Activated T-cell treated with anti-CD3 and anti-CD28 coated beads, Interleukin-2, amount 50 U/mL, for 24 hours (primary cell): ENCODE measurements at places on chromosomes 2 and 18.

GRCh38 chr2:118668431-118669424, 178.7 kb downstream of the EN1 start:
- no peak for DNase-seq

DNA sequence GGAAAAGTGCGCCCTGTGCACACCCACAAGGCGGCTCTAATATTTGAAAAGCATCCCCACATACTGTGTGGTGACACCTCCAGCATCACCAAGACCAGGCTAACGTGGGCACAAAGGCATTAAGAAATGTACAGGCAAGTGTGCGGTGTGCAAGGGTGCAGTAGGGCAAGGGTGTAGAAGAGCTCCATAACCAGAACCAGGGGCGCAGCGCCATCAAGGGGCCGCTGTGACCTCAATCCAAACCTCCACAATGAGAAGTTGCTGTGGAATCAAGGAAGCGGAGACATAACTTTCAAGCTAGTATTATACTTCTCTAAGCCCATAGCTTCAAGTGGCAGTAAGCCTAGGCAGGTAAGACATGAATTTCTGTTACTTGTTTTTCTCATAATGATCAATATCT, 13.0 kb downstream of the L3MBTL4 start:
- DNase-seq, result no peak

GRCh38 chr2:19738707-19739106, 163.1 kb downstream of the TTC32 start:
- DNase-seq, result no peak

GRCh38 chr2:8076448-8077342, 605.2 kb upstream of the ID2 start:
- no peak for DNase-seq

DNA sequence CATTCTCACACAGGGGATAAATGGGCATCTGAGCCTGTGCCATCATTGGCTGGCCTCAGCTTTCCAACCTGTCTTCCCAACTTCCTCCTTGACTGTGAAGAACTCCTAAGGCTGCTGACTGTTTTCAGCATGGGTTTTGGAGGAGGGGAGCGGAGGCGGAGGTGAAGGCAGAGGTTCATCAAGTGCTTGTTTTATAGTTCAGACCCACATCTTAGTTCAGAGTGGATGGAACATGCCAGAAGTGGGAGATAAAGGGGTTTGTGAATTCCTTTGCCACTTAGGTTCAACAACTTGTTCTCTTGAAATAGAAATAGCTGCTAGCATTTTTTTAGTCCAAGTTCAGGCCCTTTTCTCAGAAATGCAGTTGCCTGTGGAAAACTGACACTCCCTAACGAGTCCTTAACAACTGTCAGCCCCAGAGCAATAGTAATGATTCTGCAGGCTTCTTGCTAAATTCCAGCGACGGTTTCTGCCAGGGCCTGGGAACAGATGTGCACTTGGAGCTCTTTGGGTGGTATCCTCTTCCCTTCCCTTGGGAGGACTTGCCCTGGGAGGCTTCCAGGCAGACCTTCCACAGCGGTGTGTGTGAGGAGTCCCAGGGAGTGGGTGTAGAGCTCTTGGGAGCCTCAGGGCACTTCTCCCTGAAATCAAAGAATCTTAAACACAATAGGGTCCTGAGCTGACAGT, 30.1 kb upstream of the ITGA6 start:
- no peak for DNase-seq

- DNase-seq, result no peak
Observed at GRCh38 chr2:217897816-217898806, 104.7 kb downstream of the TNS1 start.

DNA sequence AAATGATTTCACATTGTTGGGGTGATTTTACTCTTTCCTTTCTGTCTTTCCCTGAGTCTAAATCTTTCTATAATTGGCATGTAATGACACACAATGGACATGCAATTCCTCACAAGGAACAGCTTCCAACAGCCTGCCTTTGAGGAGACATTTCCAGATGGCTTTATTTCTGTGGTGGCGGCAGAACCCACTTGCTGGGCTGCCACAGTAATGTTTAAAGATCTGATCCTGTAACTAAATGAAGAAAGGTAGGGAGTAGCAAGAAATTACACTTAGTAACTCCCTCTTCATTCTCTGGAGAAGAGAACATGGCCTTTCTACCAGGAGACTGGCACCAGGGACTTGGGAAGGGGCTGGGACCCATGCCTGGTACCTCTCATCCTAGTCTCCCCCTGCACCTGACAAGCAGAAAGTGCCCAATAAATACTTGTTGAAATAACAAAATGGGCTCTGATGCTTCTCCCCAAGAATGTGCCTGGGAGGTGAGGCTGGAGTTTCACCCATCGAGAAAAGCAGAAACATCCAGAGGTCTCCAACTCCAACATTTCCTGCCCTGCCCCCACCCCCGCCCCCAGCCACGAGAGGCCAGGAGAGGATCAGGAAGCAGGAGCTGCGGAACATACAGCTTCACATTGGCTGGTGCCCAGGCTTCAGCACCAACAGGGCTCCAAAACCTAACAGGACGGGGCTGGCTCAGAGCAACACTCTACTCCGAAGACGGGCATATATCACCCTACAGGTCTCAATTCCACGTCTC, 92.1 kb downstream of the PXDN start:
- DNase-seq, result no peak

DNA sequence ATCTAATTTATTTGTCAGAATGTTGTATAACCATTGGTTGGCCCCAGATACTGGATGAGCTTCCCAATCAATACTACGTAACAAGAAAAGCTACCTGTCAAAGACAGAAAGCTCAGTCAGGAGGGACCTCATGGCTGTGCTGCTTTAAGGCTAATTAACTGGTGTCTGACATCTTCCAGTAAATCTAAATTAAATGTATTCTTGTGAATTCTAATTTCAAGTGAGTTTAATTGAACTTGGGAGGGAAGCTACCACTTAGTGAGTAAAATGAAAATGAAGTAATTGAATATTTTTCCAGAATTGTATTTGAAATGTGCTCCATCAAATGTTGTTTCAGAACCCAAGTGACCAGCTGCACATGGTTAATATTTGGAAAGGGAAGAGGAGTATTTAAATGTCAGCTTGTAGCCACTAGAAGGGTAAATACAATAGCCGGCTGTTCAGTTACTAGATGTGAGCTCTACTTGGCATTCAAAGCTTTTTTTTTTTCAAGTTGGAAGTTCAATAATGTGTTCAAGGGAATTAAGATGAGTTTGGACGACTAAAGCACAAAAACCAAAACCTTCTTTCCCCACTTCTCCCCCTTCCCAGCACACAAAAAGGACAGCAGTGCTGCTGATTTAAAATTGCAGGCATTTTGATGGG, 62.0 kb downstream of the GPR39 start:
- no peak for DNase-seq

GRCh38 chr2:156329927-156330726, 2.4 kb downstream of the NR4A2 start:
- no peak for DNase-seq

DNA sequence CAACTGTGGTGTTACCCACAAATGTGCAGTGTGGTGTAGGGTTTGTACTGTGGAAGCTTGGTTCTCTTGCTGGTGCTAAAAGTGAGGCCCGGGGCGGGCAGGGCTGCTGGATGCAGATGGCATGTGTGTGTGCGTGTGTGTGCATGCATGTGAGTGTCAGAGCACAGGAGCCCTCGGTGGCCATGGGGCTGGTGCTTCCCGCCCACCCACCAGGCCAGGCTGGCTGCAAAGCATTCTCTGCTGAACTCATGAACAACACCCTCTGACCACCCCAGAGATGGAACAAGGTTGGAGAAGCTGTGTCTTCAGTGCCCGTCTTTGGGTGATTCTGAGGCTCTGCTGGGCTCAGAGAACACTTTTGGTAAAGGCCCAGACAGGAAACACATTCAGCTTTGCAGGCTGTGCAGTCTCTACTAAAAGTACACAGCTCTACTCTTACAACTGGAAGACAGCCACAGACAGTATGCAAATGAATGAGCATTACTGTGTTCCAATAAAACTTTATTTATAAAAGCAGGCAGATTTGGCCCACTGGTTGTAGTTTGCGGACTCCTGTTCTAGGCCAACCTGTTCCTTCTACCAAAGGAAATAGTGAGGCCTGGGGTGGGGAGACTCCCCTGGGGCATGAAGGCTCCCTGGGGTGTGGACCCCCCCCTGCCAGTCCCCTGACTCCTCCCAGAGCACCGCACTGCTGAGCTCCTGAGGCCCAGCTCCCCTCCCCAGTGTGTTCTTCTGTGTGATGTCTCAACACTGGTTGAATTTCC, 225.3 kb upstream of the HDAC4 start:
- no peak for DNase-seq

DNA sequence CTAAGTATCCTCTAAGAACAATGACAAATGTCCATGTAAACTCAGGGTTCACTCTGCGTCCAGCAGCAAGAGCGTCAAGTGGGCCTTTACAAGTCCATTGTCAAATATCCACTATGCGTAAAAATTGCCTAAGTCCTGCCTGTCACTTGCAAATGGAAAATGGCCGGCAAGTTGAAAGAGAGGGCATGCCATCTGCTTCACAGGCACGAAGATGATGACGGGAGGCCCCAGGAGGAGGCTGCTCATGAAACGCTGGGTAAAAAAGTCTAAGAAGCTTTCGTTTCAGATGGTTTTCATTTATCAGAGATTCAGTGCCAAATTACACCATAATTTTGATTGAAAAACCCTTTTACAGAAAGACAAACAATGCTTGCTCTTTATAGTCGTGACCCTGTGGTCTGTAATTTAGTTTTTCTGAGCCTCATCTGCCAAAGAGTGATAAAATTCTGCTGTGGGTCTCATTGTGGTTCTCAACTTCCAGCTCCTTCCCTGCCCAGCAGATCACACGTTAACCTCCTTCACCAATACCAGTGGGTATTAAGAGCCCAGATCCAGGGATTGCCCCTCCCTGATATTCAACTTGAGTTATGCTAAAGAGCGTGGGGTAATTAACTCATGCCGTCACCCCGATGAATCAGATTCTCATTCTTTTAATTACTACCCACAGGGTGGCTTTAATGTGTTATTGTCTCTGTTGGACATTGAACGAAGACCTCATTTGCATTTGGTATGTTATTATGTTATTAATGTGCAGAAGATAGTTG, 160.2 kb upstream of the ALKAL2 start:
- DNase-seq, result no peak

- no peak for DNase-seq
Observed at GRCh38 chr18:76604108-76604934, 109.3 kb upstream of the ZNF516 start.

DNA sequence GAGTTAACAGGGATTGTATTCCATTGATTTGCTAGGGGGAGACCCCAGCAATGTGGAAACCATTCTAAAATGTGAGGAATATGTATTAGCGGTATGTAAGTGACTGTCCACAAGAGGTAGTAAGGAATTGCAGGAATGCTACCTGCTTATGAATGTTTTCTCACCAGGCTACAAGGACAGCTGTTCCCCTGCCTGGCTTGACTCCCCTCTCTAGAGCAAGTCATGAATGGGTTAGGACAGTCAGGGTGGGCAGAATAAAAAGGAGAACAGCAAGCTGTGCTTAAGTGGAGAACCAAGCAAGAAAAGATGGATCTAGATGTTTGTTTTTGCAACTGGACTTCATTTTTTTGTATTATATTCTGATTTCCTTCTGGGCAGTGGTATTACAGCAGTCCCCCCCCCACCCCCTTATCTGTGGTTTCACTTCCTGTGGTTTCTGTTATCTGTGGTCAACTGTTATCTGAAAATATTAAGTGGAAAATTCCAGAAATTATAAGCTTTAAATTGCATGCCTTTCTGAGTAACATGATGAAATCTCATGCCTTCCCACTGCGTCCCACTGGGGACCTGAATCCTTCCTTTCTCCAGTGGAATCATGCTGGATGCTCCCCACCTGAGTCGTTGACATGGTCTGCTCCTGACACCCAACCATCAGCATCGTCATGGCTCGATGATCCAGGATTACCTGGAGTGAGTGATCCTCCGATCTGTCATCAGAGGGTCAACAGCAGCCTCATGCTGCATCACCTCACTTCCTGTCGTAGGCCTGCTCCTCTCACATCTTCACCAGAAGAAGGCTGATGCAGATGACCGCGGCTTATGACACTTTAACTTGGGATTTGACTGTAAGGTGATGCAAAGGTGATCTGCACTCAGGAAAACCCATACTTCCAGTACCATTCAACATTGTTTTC, 52.2 kb downstream of the VAPA start:
- DNase-seq, result no peak
